Activated CD8-positive, alpha-beta T cell treated with anti-CD3 and anti-CD28 coated beads, Interleukin-2, amount 10 ng/mL, durations not matched to agents 7 days and 5 days (primary cell): ENCODE measurements at places on chromosomes 1 and 21.

GRCh38 chr21:44525391-44526095 is 14.5 kb downstream of the KRTAP10-1 start:
- no peak overlapping the region for H3K27ac ChIP-seq
- H3K4me3 ChIP-seq, result no peak overlapping the region
- H3K4me1 ChIP-seq, result no peaks in the 10 kb centered on the region
- DNase-seq, result no peak
- H3K36me3 ChIP-seq, result no peaks in the 10 kb centered on the region
- H3K27me3 ChIP-seq, result no peaks in the 10 kb centered on the region

GRCh38 chr1:159647616-159648015 is 60.0 kb downstream of the APCS start:
- peaks cover 4% of the 10 kb centered on the region for H3K27me3 ChIP-seq
- DNase-seq, result no peak
- H3K27ac ChIP-seq, result no peak overlapping the region
- no peak overlapping the region for H3K4me3 ChIP-seq
- no peaks in the 10 kb centered on the region for H3K4me1 ChIP-seq

GRCh38 chr1:168550971-168551370 is 7.2 kb upstream of the XCL2 start:
- H3K4me3 ChIP-seq, result no peak overlapping the region
- H3K27me3 ChIP-seq, result no peaks in the 10 kb centered on the region
- H3K36me3 ChIP-seq, result peaks cover 40% of the 10 kb centered on the region
- H3K27ac ChIP-seq, result no peak overlapping the region
- DNase-seq, result no peak

GRCh38 chr1:93595266-93595665 is 86.4 kb downstream of the BCAR3 start:
- H3K4me3 ChIP-seq, result no peak overlapping the region
- peaks cover 28% of the 10 kb centered on the region for H3K27me3 ChIP-seq
- H3K36me3 ChIP-seq, result no peaks in the 10 kb centered on the region
- H3K4me1 ChIP-seq, result peaks cover 18% of the 10 kb centered on the region
- no peak overlapping the region for H3K27ac ChIP-seq

GRCh38 chr1:182249201-182249676 is 142.4 kb downstream of the GLUL start:
- H3K36me3 ChIP-seq, result no peaks in the 10 kb centered on the region
- no peak overlapping the region for H3K27ac ChIP-seq
- H3K4me1 ChIP-seq, result peaks cover 7% of the 10 kb centered on the region
- no peak for DNase-seq

GRCh38 chr21:40850071-40850470 is 3.1 kb upstream of the DSCAM start:
- DNase-seq, result no peak
- peaks cover 20% of the 10 kb centered on the region for H3K27me3 ChIP-seq
- H3K4me3 ChIP-seq, result no peak overlapping the region
- no peaks in the 10 kb centered on the region for H3K4me1 ChIP-seq
- no peak overlapping the region for H3K27ac ChIP-seq

DNA sequence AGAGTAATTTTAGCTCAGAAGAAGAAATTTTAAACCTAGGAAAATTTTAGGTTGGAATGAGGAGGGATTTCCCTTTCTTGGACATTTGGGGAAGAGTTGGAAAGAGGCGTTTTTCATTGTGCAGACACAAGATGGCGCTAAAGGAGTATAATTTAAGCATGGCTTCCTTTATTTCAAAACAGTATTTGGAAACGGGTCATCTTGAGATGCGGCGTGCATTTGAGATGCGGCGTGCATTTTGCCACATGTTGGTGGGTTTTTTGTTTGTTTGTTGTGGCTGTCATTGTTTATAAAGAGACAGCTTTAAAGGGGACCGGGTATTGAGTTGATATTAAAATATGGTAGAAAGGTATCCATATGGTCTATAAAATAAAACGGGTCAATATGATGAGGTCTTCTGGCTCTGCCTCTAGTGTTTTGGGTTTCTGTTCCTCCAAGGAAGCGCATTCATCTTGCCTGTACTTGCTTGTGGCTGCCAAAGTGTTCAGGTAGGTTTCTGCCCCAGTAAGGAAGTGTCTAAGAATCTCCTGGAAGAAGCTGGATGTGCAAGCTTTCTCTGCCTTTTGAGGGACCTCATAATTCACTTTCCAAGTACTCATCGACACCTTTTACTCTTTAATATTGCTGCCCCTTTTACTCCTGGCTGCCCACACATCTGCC is 210.3 kb downstream of the SLC35F3 start:
- no peak overlapping the region for H3K27ac ChIP-seq
- peaks cover 31% of the 10 kb centered on the region for H3K27me3 ChIP-seq
- peaks cover 6% of the 10 kb centered on the region for H3K4me1 ChIP-seq

GRCh38 chr1:240597153-240597745 is 14.7 kb downstream of the GREM2 start:
- no peak for DNase-seq
- H3K4me3 ChIP-seq, result no peak overlapping the region
- no peaks in the 10 kb centered on the region for H3K36me3 ChIP-seq
- H3K27ac ChIP-seq, result no peak overlapping the region

DNA sequence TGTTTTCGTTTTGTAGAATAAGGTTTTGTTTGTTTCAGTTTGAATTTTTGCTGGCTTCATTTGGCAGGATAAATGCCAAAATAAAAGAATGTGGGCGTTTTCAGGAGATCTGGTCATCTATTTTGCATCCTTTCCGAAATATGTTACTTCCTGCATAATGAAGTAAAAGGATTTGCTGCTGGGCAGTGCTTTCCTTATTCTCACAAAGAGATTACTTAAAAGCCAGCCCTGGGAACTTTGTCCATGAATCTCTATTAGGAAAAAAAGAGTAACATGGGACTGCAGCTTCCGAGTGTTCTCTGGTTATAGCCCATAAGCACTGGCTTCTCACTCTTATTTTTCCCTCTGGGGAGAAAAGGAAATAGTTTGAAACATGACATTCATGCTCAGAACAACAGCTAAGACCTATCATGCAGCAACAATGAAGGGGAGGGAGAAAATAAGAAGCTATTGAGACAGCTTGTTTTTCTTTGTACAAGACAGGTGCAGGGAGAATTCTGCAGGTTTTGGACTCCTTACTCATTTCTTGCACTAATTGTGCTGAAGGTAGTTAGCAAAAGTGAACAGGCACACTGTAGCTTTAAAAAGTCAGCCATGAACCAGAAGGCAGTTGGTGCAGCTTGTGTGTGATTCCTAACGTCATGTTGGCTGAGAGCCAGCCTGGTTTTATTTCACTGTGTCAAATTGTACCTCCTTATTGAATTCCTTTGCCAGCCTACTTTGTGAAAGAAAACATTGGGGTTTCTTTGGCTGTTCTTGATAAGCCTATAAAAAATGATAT is at the start of gene SAMD13:
SAMD13 (plus strand) TSS at position 705 of the 781 bp plus-strand sequence. CDS start 1,527 bp downstream, outside the sequence.
- peak within 1 kb of the TSS; percentile 78 for H3K27ac ChIP-seq
- H3K4me1 ChIP-seq, result peaks cover 44% of the 10 kb centered on the region
- no peaks in the 10 kb centered on the region for H3K36me3 ChIP-seq
- peak within 1 kb of the TSS; percentile 73 for H3K4me3 ChIP-seq

- DNase-seq, result no peak
- H3K4me1 ChIP-seq, result peaks cover 60% of the 10 kb centered on the region
- H3K36me3 ChIP-seq, result peaks cover 67% of the 10 kb centered on the region
- H3K27ac ChIP-seq, result peak overlapping the region; percentile 91
- peak overlapping the region; percentile 61 for H3K4me3 ChIP-seq
These were observed 114.9 kb downstream of the VPS13D start for GRCh38 chr1:12344596-12345349.

DNA sequence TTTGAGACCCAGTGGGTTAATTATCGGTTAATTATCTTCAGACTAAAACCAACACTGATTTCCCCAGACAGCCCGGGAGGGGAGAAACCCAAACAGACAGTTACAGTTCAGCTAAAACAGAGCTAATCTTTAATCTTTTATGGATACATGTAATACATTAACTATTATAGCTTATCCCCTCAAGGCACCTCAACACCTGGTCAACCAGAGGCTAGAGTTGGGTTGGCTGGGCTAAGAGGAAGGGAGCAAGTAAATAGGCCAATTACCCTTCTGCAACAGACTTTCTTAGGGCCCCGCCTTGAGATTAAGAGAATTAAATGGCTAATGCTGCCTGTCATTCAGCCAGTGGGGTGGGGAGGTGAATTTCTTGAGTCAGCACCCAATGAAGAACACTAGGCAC is 6.6 kb upstream of the MED18 start:
- no peak overlapping the region for H3K27ac ChIP-seq
- no peak for DNase-seq
- H3K4me1 ChIP-seq, result no peaks in the 10 kb centered on the region
- peaks cover 5% of the 10 kb centered on the region for H3K27me3 ChIP-seq

DNA sequence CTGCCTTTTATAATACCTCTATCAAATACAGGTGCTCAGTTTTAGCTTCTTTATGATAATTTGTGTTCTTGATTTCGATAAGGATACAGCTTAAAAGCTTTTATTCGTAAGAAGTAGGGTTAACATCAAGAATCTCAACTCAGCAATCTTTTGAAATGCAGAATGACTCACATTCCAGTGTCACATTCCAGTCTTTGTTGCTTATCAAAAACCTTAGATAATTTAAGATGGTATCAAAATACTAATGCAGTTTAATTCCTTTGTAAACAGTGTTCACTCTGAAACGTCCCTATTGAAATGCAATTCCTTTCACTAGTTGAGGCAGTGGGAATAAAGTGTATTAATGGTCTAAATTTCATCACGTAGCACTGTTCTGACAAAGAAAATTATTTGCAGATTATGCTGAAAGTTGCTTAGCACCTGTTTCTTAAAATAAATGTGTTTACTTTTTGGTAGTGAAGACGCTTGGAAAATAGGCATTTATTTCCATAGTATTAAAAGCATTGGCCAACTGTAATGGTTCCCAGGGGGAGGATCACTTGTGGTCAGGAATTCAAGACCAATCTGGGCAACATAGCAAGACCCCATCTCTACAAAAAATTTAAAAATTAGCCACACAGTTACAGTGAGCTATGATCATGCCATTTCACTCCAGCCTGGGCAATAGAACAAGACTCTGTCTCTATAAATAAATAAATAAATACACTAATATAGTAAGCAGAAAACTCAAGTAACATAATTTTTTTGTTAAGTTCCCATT is 10.1 kb upstream of the CNN3 start:
- no peaks in the 10 kb centered on the region for H3K4me1 ChIP-seq
- DNase-seq, result no peak
- no peak overlapping the region for H3K27ac ChIP-seq
- no peaks in the 10 kb centered on the region for H3K36me3 ChIP-seq

DNA sequence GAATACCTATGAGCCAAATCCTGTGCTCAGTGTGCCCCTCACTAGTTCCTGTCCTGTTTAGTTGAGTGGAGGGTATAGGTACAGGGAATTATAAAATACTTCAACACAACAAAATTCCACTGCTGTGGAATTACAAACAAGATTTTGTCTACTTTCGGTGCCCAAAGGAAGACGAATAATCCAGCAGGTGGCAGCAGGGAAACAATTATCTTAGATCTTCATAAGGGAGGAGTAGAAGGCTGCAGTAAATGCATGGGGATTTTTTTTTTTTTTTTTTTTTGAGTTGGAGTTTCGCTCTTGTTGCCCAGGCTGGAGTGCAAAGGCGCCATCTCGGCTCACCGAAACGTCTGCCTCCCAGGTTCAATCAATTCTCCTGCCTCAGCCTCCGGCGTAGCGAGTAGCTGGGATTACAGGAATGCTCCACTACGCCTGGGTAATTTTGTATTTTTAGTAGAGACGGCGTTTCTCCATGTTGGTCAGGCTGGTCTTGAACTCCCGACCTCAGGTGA is 2.0 kb upstream of the PIP5K1A start:
- no peak overlapping the region for H3K4me3 ChIP-seq
- H3K36me3 ChIP-seq, result peaks cover 16% of the 10 kb centered on the region
- H3K4me1 ChIP-seq, result peaks cover 32% of the 10 kb centered on the region
- H3K27ac ChIP-seq, result no peak overlapping the region

DNA sequence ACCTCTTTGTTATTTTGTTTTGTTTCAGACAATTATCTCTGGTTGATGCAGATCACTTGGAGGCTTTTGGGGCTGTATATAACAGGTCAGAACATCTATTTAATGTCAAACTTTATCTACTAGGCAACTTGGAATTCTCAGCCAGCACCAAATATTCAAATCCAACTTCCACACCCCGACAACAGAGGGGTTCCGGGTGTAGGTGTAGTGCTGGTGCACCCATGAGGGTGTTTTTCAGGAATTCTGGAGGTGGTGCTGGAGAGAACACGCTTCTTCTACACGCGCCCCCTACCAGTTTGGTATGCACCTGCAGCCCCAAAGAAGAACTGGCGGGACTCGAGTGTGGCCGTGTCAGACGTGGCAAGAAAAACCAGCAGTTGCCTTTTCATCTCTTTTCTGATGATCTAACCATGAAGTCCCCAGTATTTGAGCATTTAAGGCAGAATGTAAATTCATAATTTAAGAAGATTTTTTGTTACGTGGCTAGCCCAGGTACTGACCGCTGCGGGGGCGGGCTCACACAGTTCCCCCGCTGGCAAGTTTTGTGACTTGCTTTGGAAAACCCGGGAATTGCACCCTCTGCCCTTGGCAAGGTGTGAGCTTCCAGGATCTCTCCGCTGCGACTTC is 462 bp upstream of the TLCD4 start:
- DNase-seq, result peak; percentile 56
- no peak overlapping the region for H3K27ac ChIP-seq
- peak overlapping the region; percentile 72 for H3K4me3 ChIP-seq
- peaks cover 52% of the 10 kb centered on the region for H3K27me3 ChIP-seq
- H3K36me3 ChIP-seq, result no peaks in the 10 kb centered on the region

DNA sequence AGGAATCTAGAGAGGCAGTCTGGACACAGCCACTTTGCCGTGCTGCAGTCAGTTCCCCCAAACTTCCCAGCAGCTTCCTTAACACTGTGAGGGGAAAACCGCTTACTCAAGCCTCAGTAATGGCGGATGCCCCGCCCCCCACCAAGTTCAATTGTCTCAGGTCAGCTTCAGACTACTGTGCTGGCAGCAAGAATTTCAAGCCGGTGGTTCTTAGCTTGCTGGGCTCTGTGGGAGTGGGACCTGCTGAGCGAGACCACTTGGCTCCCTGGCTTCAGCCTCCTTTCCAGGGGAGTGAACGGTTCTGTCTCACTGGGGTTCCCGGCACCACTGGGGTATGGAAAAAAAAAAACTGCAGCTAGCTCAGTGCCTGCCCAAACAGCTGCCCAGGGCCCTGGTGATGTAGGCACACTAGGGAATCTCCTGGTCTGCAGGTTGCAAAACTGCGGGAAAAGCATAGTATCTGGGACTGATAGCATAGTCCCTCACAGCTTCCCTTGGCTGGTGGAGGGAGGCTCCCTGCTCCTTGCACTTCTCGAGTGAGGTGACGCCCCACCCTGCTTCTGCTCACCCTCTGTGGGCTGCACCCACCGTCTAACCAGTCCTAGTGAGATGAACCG is 23.7 kb upstream of the HFM1 start:
- no peak overlapping the region for H3K27ac ChIP-seq
- H3K36me3 ChIP-seq, result no peaks in the 10 kb centered on the region
- DNase-seq, result no peak
- H3K27me3 ChIP-seq, result peaks cover 23% of the 10 kb centered on the region
- no peaks in the 10 kb centered on the region for H3K4me1 ChIP-seq
- no peak overlapping the region for H3K4me3 ChIP-seq

DNA sequence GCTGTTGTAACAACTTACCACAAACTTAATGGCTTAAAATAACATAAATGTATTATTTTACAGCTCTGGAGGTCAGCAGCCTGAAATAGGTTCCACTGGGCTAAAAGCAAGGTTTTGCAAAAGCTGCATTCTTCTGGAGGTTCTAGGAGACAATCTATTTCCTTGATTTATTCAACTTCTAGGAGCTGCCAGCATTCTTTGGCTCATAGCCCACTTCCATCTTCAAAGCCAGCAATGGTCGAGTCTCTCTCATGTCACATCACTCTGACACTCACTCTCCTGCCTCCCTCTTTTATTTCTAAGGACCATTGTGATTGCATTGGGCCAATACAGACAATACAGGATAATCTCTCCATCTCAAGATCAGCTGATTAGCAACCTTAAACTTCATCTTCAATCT is 15.1 kb upstream of the FOXJ3 start:
- DNase-seq, result no peak
- no peak overlapping the region for H3K27ac ChIP-seq
- H3K4me3 ChIP-seq, result no peak overlapping the region
- H3K36me3 ChIP-seq, result no peaks in the 10 kb centered on the region
